Cortex of kidney (tissue), 1 donor: ENCODE measurements at places on chromosomes 3 and 15.

DNA sequence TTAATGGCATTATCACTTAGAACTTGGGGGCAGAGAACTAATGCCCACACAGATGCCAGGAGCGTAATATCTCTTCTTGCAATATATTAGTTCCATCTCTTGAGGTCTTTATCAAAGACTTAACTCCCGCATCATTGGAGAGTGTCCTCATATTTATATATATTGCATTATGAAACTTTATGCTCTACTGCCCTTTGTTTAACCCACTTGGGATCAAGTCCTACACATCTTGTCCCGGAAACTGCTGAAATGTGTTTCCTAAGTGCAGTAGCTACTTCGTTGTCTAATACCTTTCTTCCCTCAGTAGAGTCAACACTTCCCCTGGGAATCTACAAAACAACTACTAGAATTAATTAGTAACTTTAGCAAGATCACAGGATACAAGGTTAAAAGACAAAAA is 1029.2 kb downstream of the OTOL1 start:
- no peak for DNase-seq

GRCh38 chr3:115402651-115403050 is 220.7 kb upstream of the GAP43 start:
- DNase-seq, result no peak

- no peak for DNase-seq
Measured at GRCh38 chr3:100470951-100471350, 21.5 kb upstream of the TMEM45A start.

DNA sequence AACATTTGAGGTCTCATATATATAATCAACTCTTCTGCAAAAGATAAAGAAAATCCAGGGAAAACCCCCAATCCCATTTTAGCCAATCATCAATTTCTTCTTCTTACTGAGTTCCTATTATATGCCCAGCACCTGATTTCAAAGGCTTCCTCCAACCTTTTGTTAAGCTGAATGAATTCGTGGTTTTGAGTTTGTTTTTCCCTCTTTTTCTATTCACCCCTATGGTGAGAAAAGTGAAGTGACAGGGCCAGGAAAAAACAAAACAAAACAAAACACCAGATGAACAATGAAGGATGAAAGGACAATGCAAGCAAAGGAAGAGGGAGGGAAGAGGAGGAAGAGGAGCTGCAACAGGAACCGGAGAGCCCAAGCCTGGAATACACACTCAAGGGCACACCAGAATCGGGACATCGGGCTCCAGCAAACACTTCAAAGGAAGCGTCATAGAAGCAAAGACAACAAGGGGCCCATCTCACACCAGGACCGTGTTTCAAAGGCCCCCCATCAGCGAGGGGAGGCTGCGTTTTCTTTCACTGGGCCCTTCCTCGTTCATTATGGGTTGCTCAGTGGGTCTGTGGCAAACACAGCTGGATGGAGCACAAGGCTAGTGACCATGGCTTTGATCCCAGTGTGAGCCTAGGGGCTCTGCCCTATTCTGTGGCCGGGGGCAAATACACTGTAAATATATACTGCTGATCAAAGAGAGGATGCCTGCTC is 50.2 kb downstream of the VGLL4 start:
- DNase-seq, result no peak

DNA sequence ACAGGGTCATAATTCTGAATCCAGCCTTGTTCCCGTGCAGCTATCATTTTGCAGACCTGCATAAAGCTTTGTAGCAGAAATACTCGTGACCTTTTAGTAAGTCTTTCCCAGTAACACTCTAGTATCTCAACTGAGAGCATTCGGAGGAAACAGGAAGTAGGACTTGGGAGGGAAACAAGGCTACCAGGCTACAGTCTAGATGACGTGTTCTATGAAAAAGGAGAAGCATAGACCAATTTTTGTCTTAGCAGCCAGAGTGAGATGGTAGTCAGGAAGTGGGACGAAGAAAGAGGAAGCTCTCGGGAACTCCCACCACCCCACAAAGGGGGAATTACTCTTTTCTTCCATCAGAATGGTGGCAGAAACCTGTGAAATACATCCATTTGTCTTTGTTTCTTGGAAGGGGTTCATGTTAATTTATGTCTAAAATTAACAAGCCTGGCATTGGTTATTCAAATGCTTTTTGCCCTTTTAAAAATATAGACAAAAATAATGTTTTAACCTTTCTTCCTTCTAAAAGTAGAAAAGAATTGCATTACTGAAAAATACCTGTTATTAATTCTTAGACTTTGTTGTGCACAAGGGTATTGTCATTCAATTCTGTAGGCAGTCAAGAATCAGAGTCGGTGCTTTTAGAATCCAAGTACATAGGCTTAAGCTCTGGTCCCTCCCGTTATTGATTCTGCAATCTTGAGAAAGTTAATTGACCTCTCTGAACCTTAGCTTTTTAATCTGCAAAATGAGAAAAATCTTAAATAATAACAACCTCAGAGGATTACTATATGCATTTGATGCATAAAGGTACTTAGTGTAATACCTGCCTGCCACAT is 1.6 kb upstream of the SUCNR1 start:
- no peak for DNase-seq

DNA sequence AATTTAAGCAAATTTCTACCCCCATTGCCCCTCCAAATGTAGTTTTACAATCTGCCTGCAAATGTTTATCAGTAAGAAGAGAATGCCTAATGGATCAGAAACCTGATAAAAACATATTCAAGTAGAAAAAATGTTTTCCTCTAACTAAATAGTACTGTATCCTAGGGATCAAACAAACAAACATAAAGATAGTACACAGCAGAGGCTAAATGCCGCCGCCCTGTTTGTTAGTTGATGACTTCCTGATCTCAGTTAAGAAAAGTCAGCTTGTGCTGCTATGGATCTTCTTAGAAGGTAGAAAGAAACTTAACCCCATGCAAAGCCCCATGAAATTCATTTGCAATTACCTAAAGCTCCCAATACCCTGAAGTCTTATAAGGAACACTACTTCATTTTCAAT is 387.3 kb upstream of the THBS1 start:
- DNase-seq, result no peak

- no peak for DNase-seq
Measured at GRCh38 chr3:108145578-108145977, 54.7 kb upstream of the CD47 start.

- DNase-seq, result no peak
Measured at GRCh38 chr3:99500485-99500884, 137.9 kb upstream of the COL8A1 start.

DNA sequence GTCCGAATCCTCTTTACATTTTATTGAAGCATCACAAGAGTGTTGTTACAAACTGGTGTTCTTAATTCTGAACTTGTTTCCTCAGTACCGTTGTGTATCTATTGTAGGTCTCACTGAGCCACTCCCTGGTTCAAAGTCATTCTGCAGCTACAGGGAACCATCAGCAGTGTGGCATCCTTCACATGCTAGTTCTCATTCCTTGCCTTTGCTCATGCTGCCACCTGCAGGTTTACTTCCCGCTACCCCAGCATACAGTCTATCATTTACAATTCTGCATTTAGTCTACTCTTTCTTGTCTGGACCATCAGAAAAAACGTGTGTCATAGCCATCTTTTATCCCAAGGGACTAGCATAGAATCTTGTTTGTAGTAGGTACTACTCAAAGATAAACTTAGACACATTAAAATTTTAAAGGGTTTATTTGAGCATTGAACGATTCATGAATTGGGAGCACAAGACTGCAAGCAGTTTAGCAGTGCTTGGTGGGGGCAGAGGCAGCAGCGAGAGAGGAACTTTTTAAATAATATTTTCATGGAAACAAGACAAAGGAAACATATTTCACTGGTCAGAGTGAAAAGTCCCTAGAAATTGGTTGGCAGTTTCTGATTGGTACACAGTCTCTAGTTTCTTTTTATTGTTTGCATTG is 402.1 kb downstream of the CADM2 start:
- no peak for DNase-seq

DNA sequence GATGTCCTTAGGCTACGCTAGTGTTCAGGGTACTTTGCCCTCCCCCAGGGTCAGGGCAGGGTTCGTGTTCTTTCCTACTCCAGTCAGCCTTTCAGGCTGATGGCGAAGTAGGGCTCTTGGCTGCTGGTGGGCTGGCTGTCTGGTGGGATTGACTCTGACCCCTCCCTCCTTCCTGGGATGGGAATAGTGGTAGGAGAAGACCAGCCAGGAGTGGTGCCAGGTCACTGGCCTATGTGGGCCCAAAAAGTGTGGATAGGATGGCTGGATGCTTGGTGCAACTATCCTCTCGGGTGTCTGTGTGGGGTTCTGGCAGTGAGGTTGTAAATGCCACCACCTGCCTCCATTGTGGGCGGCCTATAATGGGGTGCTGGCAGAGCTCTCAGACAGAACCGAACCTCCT is 20.4 kb upstream of the EXOG start:
- no peak for DNase-seq

DNA sequence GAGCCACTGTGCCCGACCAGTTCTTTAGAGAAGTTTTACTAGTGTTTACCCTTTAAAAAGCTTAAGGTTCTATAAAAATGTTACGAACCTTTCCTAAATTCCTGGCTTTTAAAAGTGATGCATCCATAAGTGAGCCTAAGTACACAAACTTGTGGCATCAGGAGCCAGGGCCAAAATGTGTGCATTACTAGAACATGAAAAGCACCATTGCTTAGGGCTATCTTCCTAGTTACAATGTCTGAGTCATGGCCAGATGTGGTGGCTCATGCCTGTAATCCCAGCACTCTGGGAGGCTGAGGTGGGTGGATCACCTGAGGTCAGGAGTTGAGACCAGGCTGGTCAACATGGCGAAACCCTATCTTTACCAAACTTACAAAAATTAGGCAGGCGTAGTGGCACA is 39.9 kb downstream of the LEO1 start:
- DNase-seq, result no peak

- peak; percentile 32 for DNase-seq
Measured at GRCh38 chr15:66841953-66842681, 140.1 kb downstream of the SMAD6 start.

DNA sequence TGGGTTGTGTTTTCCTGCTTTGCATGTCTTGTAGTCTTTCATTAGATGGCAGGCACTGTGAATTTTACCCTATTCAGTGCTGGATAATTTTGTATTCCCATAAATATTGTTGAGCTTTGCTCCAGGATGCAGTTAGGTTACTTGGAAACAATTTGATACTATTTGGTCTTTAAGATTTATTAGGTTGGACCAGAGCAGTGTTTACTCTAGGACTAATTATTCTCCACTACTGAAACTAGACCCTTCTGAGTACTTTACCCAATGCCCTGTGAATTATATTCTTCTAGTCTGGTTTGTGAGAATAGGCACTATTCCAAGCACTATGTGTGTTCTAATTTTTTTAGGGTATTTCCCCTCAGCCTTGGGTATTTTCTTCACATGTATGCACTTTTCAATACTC is 37.8 kb upstream of the TASOR start:
- no peak for DNase-seq

DNA sequence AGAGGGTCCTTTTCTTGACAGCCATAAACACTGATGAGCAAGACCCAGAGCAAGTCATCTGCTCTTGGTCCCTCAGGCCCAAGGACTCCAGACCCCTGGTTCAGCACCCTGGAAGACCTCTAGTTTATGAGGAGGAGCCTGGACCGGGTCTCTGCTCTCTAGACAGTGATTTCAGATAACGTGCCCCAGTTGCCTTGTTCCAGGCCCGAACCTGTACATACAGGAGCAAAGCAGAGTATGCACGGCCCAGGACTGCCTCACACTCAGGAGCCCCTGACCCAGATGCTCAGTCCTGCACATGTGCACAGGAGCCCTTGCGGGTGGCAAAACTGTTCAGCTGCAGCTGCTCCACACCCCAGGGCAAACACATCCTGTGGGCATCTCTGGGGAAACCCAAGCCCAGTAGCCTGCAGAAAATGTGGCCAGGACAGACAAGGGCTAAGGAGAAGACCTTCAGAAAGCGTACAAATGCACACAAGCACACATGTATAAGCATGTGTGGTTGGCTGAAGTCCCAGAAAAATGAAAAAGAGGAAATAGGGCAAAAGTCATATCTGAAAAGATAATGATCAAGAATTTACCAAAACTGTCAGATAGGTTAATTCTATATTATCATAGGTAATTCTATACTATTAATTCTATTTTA is 59.9 kb upstream of the CORO2B start:
- DNase-seq, result no peak

GRCh38 chr3:157317895-157318294 is 118.8 kb upstream of the PTX3 start:
- DNase-seq, result no peak

- DNase-seq, result no peak
Measured at GRCh38 chr3:60186359-60186758, 1064.9 kb downstream of the FHIT start.
